ENCODE measurements at places on chromosomes 5 and 9. TPM values are rescaled to one million over a fixed set of nuclear protein-coding genes. Genes with fewer than 3 reads are reported as not detected.

GRCh38 chr9:133928248-133928764 is 63.8 kb downstream of the VAV2 start:
- DNase-seq, result no peak

DNA sequence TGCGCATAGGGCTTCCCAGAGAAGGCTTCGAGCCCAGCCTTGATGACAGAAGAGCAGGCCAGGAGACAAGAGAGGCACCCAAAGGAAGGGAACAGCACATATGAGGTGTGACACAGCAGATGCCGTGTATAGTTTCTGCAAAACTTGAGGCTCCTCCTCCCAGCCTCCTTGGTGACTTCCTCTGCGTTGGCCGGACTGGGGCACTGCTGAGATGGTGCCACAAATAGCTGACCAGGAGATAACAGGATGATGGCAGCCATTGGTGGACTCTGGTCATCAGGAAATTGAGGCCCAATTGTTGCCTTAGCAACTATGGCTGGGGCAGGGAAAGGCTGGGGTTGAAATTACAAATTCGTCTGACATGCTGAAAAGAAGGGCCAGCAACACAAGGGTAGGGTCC is 4.8 kb upstream of the ZNF79 start:
- DNase-seq, result no peak

- DNase-seq, result no peak
Measured at GRCh38 chr5:143014017-143014651, 244.0 kb downstream of the ARHGAP26 start.

DNA sequence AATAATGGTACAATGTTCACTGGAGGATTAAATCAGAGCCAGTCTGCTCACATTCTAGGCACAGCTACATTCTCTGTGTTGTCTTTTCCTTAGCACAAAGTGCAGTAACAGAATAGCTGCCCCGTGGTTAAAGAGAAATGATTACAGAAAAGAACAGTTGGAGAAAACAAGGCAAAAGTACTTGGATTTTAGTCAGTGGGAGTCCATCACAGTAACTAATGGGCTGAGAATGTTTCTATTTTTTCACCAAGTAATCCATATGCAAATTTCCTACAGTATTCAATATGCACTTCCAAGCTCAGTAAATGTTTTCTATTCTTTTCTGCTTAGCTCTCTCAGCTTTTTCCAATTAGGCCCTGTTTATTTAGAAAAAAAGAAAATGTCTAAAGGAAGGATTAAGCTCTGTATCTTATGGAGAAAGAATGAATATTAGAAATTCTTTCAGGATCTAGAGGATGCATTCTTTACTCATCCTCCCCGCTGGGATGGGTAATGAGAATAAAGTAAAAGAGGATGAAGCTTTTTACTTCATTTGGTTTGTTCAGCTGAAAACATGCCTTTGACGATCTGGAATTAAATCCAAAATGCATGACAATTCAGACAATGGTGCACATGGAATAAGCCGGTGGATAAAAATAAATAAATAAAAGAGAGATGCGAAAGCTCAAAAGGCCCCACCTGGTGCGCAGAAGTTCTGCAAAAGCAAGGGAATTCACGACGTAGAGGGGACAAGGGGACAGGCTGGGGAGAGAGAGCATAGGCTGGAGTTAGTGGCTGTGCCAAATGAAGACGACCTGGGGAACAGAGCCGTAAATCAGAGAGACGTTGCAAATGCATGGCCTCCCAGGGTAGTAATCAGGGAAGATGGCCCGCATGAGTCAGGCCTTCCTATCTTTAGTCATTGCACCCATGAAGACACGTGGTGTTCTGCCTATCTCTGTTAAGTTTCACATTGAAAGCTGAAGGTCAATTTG is 345.2 kb downstream of the GLIS3 start:
- DNase-seq, result no peak

- DNase-seq, result no peak
Measured at GRCh38 chr5:96316017-96316416, 117.0 kb downstream of the PCSK1 start.

PCDHB14 gene
- 11.3 TPM for polyA plus RNA-seq

NSUN2 gene
- polyA plus RNA-seq, result 65.2 TPM

- DNase-seq, result no peak
Measured at GRCh38 chr5:174618589-174618988, 105.8 kb upstream of the MSX2 start.

UBAP2 gene
- 49.4 TPM for polyA plus RNA-seq

SCGB3A1 gene
- not detected for polyA plus RNA-seq

AP3B1 gene
- 76.2 TPM for polyA plus RNA-seq

IL3 gene
- polyA plus RNA-seq, result not detected

CTXN3 gene
- not detected for polyA plus RNA-seq

- peak; percentile 96 for DNase-seq
Measured at GRCh38 chr9:128159784-128160602, at the start of gene BBLN. Gene BBLN (plus strand): TSS chr9:128160265. CDS start chr9:128160408, 143 bp downstream.

DNA sequence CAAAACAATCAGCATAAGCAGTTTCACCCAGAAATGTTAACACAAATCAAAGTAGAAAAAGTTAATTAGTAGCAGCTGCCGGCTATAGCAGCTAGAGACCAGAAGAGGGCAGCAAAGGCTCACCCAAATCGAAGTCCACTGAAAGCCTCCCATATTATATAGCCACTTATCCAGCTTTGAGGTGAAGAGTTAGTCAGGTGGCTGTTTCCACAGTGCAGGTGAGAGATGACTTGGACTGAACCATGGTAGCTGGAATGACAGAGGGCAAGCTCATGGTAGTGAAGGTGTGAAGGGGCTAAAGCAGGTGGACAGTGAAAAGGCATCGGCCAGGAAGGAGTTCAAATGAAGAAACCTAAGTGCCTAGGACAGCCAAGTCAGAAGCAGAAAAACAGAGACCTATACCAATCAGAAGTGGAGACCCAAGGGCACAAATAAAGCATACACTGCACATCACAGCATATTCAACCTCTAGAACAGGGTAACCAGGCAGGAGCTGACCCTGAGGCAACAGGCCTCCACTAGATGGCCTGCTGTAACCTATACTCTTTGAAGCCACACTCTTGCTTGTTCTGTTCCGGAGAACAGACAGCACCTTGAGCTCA is 7.2 kb upstream of the RNF38 start:
- DNase-seq, result peak; percentile 77

GRCh38 chr9:101510459-101510858 is 23.2 kb upstream of the RNF20 start:
- no peak for DNase-seq

GRCh38 chr5:40315126-40315525 is 364.6 kb upstream of the PTGER4 start:
- DNase-seq, result no peak

DNA sequence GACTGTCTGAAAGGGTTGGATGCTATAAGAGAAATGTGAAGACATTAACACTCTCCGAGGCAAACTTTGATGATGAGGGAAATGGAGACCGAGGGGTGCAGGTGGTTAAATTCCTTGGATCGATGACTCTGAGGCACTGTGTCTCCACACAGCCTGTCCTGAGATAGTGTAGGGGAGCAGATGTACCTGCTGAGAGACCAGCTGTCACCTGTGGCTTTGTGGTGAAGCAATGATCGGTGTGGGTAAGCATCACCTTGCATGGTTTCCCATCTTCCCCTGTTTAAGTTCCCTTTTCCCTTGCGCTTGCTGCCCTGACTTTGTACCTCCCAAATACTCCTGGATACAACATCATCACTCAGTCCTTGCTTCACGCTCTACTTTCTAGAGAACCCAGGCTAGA is 9.8 kb upstream of the MIER3 start:
- DNase-seq, result no peak

- DNase-seq, result peak; percentile 51
Measured at GRCh38 chr5:60677850-60678664, 21.9 kb downstream of the DEPDC1B start.

NRG2 gene
- polyA plus RNA-seq, result 0.88 TPM

- DNase-seq, result no peak
Measured at GRCh38 chr9:20506099-20506900, 116.0 kb downstream of the MLLT3 start.

GLRA1 gene
- polyA plus RNA-seq, result 0.13 TPM

DNA sequence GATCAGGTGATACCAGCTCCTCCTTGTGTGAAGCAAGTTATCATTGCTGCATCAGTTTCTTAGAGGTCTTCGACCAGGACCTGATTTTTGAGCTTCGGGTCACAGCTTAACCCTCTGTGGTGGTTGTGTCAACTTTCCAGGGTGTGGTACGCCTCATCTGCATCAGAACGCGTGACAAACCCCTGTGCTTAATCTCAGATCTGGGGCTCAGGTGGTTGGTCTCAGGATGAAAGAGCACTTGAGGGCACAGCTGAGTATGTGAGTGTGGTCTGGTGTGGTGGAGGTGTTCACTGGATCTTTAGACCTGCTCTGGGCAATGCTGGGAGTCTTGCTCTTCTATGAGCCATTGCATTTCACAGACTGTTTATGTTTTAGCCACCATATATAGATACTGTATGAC is 64.1 kb downstream of the OSTF1 start:
- DNase-seq, result no peak

SLC6A3 gene
- polyA plus RNA-seq, result 0.60 TPM

- no peak for DNase-seq
Measured at GRCh38 chr5:179905161-179905560, 2.5 kb downstream of the TBC1D9B start.

DNA sequence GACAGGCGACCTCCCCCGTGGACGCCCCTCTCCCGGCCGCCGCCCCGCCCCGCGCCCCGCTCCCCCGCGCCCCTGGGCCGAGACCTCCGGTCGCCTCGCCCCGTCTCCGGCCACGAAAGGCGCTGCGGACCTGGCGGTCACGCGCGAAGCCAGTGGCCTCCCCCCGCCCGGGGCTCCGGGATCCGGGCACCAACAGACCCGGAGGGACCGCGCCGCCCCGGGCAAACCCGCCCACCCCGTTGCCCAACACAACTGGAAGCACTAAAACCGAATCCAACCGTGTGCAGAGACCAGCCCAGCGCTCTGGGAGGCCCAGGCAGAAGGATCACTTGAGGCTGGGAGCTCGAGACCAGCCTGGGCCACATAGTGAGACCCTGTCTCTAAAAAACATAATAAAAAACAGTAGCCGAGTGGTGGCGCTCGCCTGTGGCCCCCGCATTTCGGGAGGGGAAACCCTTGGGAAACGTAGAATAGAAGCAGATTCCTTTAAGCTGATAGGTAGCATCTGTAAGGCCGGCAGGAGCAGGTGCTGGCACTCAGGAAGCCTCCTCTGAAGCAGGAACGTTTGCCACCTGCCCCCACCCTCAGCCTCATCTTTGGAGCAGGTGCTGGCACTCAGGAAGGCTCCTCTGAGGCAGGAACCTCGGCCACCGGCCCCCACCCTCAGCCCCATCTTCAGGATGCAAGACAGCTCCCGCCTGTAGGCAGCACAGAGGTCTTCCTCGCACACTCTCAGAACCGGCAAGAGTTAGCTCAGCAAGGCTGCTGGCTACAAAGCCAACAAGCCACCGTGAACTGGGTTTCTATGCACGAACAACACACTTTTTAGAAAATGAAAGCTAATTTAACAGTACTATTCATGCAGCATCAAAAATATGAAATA is 4.6 kb upstream of the SLC9A3 start:
- DNase-seq, result no peak

Measured in left kidney (tissue), 8 donors.